Uterus (tissue), 4 donors: ENCODE measurements at places on chromosomes 13 and 19. TPM values are rescaled to one million over a fixed set of nuclear protein-coding genes. Genes with fewer than 3 reads are reported as not detected.

Gene CCDC106
- 5.3 TPM for total RNA-seq

Gene C1QTNF9B
- total RNA-seq, result not detected

Gene SERTAD3
- total RNA-seq, result 1.0 TPM

Gene MRPL34
- total RNA-seq, result 142 TPM

DNA sequence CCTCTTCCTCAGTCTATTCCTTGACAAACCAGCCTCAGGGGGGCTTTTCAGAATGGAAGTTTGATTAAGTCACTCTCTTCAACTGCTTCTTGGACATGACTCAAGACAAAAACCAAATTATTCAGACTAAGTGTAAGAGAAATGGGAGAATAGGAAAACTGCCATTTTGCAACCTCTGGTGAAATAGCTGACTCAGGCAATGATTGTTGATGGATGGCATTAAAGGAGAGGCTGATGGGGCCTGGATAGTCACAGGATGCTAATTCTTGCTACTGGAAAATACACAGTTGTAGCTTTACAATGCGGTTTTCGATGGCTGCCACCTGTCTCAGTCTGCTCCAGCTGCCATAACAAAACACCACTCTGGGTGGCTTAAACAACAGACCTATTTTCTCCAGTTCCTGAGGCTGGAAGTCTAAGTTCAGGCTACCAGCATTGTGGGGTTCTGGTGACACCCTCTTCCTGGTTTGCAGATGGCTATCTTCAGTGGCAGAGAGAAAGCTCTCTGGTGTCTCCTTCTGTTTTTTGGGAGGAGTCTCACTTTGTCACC is 6.1 kb downstream of the NOSIP start:
- no peaks in the 10 kb centered on the region for H3K36me3 ChIP-seq
- H3K27me3 ChIP-seq, result no peaks in the 10 kb centered on the region
- no peak overlapping the region for H3K4me3 ChIP-seq
- peaks cover 12% of the 10 kb centered on the region for H3K4me1 ChIP-seq
- H3K27ac ChIP-seq, result no peak overlapping the region
- no peak for DNase-seq

- H3K36me3 ChIP-seq, result no peaks in the 10 kb centered on the region
- H3K27ac ChIP-seq, result peak overlapping the region; percentile 57
- no peak for DNase-seq
- H3K4me3 ChIP-seq, result peak overlapping the region; percentile 74
- no peaks in the 10 kb centered on the region for H3K4me1 ChIP-seq
Measured at GRCh38 chr19:3095441-3096191, 1.5 kb downstream of the GNA11 start.

DNA sequence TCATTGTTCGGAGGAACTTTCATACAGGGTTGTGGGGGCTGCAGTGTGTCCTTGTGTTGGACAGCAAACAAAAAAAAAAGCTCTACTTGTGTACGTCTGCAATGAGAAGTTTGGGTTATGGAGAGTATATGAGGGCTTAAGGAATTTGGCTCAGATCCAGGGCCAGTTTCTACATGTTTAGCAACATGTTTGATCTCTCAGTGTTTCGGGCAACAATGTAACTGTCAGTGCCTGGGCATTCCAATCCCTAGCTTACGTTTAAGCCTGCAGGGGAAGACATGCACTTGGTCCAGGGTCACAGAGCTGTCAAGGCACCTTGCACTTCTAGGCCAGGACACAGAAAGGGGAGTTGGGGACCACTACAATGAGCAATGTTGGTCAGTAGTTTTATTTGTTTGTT is 13.9 kb downstream of the ZNF543 start:
- no peaks in the 10 kb centered on the region for H3K36me3 ChIP-seq
- H3K27me3 ChIP-seq, result no peaks in the 10 kb centered on the region
- no peak for DNase-seq
- no peak overlapping the region for H3K4me3 ChIP-seq
- H3K27ac ChIP-seq, result no peak overlapping the region
- H3K4me1 ChIP-seq, result no peaks in the 10 kb centered on the region

GRCh38 chr13:62684359-62684758 is 1268.7 kb upstream of the PCDH20 start:
- H3K27me3 ChIP-seq, result no peaks in the 10 kb centered on the region
- H3K4me3 ChIP-seq, result no peak overlapping the region
- H3K4me1 ChIP-seq, result no peaks in the 10 kb centered on the region
- H3K27ac ChIP-seq, result no peak overlapping the region

DNA sequence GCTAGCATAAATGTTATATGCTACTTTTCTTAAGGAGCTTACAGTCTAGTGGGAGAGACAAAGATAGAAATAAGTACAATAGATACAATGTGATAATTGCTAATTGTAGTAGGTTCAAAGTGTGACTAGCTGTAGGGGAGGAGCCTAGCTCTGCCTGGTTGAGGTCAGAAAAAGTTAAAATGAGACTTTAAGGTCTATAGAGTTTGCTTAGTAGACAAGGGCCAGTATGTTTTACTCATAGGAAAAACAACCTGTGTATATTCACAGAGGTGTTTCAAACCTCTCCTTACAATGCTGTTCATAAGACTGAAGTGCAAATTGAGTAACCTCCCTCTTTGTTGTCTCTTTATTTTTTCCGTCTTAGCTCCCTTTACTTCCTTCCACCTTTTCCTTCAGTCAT is 56.1 kb downstream of the PDS5B start:
- DNase-seq, result no peak
- H3K4me3 ChIP-seq, result no peak overlapping the region
- no peaks in the 10 kb centered on the region for H3K27me3 ChIP-seq
- H3K36me3 ChIP-seq, result no peaks in the 10 kb centered on the region

DNA sequence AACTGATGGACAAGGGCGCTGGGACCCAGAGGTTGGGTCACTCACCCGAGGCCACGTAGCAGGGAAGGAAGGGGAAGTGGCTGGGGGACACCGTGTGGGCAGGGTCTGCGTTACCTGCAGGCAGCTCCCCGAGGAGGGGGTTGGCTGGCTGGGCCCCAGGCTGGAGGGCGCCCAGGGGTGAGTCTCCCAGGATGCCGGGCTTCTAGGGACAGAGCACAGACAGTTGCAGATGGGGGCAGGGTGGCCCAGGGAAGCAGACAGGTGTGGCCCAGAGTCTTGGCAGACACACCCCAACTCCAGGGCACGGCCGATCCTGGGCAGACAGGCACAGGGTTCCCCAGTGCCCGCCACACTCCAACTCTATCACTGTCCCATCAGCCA is 5.6 kb upstream of the FDX2 start:
- H3K4me3 ChIP-seq, result no peak overlapping the region
- no peaks in the 10 kb centered on the region for H3K36me3 ChIP-seq
- no peaks in the 10 kb centered on the region for H3K4me1 ChIP-seq
- H3K27me3 ChIP-seq, result no peaks in the 10 kb centered on the region

DNA sequence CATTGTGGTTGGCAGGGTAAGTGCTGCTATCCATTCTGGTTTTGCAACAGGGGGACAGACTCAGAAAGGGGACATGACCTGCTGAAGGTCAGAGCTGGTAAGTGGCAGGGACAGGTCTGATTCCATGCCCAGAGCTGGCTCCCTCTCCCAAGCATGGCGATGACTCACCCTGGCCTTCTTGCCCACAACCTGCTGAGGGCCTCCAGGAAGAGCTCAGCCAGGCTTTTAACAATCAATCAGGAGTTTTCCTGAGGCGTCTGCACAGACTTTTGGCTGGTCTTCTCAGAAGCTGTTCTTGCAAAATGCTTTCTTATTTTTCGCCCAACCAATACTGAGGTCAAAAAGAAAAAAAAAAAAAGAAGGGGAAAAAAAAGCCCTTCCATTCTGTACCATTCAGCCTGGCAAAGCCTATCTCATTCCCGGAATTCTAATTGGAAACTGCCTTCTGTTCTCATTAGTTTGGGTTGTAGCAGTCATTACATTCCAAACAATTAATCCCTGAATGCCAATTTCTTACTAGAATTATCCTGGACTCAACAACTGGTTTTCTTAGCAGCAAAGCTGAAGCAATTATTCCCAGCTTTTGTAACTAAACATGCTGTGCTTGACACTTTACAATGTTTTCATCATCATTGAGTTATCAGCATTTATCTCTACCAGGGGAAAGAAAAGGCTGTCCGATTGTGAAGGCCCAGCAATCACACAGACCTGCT is 17.7 kb downstream of the SIAH3 start:
- no peak overlapping the region for H3K4me3 ChIP-seq
- no peaks in the 10 kb centered on the region for H3K36me3 ChIP-seq
- no peak overlapping the region for H3K27ac ChIP-seq
- peak; percentile 33 for DNase-seq

DNA sequence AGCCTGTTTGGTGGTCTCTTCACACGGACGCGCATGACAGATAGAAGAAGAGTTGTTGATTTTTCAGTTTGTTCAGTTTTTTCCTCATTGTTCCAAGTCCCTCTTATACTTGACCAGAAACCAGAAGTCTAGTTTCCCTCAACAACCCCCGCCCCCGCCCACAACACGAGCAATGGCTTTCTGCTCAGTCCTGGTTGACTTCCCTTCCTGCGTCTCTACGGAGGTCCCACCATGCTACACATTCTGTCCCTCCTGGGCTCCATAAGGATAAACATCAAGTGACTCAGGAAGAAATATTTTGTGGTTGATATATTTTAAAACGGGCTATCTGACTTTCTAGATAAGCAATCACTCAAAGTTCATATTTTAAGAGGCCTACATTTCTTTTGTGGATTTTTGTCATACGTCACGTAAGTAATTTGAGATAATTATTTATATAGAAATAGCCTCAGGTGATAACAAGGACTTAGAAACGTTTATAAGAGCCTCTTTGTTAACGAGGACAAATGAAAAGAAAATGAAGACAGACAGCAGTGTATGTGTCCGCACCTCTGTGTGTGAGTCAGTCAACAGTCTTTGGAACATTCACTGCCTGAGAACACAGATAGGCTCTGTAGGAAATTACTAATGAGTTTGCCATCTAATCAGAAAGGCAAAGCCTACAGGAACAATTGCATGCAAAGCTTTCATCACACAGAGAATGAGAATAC is 214.4 kb downstream of the RAP2A start:
- no peaks in the 10 kb centered on the region for H3K4me1 ChIP-seq
- H3K27ac ChIP-seq, result no peak overlapping the region
- no peaks in the 10 kb centered on the region for H3K36me3 ChIP-seq
- no peak for DNase-seq
- H3K4me3 ChIP-seq, result no peak overlapping the region

GRCh38 chr19:41799444-41800000 is 3.1 kb downstream of the CEACAM3 start:
- H3K4me1 ChIP-seq, result no peaks in the 10 kb centered on the region
- no peak for DNase-seq
- H3K36me3 ChIP-seq, result no peaks in the 10 kb centered on the region
- H3K27ac ChIP-seq, result no peak overlapping the region
- no peaks in the 10 kb centered on the region for H3K27me3 ChIP-seq
- H3K4me3 ChIP-seq, result no peak overlapping the region

GRCh38 chr13:101242720-101243119 is 173.6 kb downstream of the NALCN start:
- no peak overlapping the region for H3K4me3 ChIP-seq
- no peak overlapping the region for H3K27ac ChIP-seq
- H3K4me1 ChIP-seq, result no peaks in the 10 kb centered on the region
- H3K27me3 ChIP-seq, result no peaks in the 10 kb centered on the region
- DNase-seq, result no peak

- H3K27me3 ChIP-seq, result no peaks in the 10 kb centered on the region
- H3K4me1 ChIP-seq, result no peaks in the 10 kb centered on the region
- no peak for DNase-seq
- H3K36me3 ChIP-seq, result no peaks in the 10 kb centered on the region
- H3K27ac ChIP-seq, result no peak overlapping the region
- no peak overlapping the region for H3K4me3 ChIP-seq
Measured at GRCh38 chr19:12953138-12953798, 3.8 kb downstream of the GADD45GIP1 start.

DNA sequence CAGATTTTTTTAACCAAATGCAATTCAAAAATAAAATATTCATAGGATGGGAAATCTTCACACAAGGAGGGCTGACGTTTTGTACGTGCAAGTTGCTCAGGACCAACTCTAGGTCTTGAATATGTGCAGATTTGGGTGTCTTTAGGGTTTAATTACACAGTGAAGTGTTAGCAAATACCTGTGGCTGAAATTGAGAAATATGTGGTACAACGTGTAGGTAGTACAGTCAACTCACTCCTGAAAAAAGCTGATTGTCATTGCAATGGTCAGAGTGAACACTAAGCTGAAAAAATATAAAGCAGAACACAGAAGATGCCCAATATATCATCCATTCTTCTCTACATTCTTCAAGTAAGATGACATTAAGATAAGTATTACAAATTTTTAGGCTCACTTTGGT is 314.3 kb downstream of the SLITRK1 start:
- H3K4me3 ChIP-seq, result no peak overlapping the region
- H3K36me3 ChIP-seq, result no peaks in the 10 kb centered on the region
- no peak for DNase-seq
- H3K4me1 ChIP-seq, result no peaks in the 10 kb centered on the region
- no peaks in the 10 kb centered on the region for H3K27me3 ChIP-seq
- no peak overlapping the region for H3K27ac ChIP-seq

DNA sequence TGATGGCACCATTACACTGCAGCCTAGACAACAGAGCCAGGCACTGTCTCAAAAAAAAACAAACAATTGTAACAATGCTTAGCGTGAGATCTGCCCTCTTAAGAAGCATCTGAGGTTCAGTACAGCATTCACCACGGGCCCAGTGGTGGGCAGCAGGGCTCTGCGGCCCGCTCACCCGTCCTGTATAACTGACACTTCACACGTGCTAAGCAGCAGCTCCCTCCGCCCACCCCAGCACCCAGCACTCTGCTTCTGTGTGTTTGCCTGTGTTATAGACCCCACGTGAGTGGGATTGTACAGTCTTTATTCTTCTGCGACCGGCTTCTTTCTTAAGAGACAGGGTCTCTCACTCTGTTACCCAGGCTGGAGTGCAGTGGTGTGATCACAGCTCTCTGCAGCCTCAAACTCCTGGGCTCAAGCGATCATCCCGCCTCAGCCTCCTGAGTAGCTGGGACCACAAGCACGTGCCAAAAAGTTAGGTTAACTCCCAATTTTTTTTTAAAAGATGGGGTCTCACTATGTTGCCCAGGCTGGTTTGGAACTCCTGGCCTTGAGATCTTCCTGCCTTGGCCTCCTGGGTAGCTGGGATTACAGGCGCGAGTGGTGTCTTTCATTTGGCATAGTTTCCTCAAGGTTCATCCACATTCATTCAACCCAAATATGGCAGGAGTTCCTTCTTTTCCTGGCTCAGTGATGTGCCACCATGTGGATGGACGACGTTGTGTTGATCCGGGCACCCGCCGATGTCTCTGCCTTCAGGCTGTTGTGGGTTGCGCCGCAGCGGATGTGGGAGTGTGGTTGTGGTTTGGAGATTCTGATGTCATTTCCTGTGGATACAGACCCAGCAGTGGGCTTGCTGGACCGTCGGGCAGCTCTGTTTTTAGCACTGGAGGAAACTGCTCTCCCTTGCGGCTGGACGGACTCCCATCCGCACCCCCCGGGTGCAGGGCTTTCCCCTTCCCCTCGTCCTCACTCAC is 170.0 kb downstream of the KDM4B start:
- H3K4me3 ChIP-seq, result no peak overlapping the region
- H3K36me3 ChIP-seq, result no peaks in the 10 kb centered on the region
- H3K4me1 ChIP-seq, result no peaks in the 10 kb centered on the region
- H3K27me3 ChIP-seq, result no peaks in the 10 kb centered on the region

GRCh38 chr19:43768273-43769050 is 12.3 kb downstream of the KCNN4 start:
- H3K27ac ChIP-seq, result no peak overlapping the region
- H3K27me3 ChIP-seq, result no peaks in the 10 kb centered on the region
- DNase-seq, result no peak
- no peaks in the 10 kb centered on the region for H3K36me3 ChIP-seq
- no peaks in the 10 kb centered on the region for H3K4me1 ChIP-seq
